ENCODE measurements at places on chromosomes 7 and 10. TPM values are rescaled to one million over a fixed set of nuclear protein-coding genes. Genes with fewer than 3 reads are reported as not detected.

The NYAP1 gene
- total RNA-seq, result 0.63 TPM

The TMEM225B gene
- total RNA-seq, result 1.1 TPM

The ACTL6B gene
- not detected for total RNA-seq

The ICA1 gene
- total RNA-seq, result not detected

The CNNM1 gene
- not detected for total RNA-seq

Measured in SJSA1 (cell line).